ENCODE measurements at places on chromosomes 16 and 17. TPM values are rescaled to one million over a fixed set of nuclear protein-coding genes. Genes with fewer than 3 reads are reported as not detected.

GRCh38 chr17:75842963-75843576, 1.1 kb downstream of the UNC13D start:
- no peak for DNase-seq

GRCh38 chr17:57773557-57773956, 28.5 kb upstream of the CCDC182 start:
- DNase-seq = no peak

GRCh38 chr16:67518676-67519075, 10.0 kb upstream of the RIPOR1 start:
- DNase-seq = no peak

- no peak for DNase-seq
These were observed 19.4 kb upstream of the IRF8 start for GRCh38 chr16:85879549-85879948.

- peak; percentile 40 for DNase-seq
These were observed 383.2 kb upstream of the CCL2 start for GRCh38 chr17:33871720-33872540.

DNA sequence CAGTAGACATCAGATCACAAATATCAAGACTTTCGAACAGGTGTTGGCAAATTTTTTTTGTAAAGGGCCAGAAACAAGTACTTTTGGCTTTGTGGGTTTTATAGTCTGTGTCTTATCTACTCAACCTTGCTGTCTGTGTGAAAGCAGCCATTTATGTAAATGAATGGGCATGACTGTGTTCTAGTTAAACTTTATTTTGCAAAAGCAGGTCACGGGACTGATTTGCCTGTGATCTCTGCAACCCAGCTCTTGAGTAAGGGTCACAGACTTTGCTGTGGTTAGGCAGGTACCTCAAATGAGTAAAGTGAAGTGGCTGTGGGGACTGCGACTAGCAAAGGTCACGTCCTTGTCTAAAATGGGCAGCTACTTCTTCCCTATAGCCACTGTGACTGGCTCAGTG, 136.5 kb downstream of the FTO start:
- no peak for DNase-seq

DNA sequence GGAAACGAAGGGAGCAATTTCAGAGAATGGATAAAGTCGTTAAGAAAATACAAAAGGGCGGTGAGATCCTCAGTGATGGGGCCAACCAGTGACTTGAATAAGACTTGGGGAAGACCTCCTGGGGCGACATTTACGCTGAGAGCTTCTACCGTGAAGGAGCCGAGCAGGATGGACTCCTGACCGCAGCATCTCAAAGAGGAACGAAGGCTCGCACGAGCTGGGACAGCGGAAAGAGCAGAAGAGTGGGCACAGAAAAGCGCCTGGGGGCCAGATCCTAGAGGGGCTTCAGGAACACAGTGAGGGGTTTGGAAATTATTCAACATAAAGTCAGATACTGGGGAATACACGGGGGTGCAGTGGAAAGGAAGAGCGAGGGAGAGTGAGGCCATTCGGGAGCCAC, 17.5 kb downstream of the ZNF750 start:
- DNase-seq = no peak

GRCh38 chr16:54620197-54620596, 310.5 kb upstream of the IRX5 start:
- DNase-seq = no peak

DNA sequence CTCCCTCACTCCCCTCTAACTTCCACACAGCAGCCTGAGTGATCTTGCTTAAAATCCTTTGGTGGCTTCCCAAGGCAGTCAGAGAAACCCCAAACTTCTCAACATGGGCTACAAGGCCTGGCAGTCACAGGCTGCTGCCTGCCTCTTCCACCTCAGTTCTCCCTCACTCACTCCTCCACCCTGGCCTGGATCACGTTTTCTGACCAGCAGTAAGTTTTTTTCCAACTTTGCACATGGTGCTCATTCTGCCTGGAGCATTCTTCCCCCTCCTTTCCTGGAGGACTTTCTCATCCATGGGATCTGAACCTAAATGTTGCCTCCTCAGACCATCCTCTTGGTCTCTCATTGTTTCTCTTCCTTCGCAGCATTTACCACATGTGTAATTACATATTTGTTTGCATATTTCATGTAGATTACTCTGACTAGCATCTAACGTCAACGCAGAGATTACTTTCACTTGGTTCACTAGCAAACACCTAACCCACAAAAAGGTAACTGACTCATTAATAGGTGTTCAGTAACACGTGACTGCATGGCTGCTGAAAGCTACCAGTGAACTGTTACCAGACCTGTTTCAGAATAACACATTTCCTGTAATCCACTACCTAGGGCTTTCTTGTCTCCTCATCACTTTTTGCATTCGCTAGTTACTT, 17.1 kb downstream of the GNA13 start:
- DNase-seq = peak; percentile 86

GRCh38 chr16:52819808-52820207, 232.9 kb downstream of the CHD9NB start:
- no peak for DNase-seq

DNA sequence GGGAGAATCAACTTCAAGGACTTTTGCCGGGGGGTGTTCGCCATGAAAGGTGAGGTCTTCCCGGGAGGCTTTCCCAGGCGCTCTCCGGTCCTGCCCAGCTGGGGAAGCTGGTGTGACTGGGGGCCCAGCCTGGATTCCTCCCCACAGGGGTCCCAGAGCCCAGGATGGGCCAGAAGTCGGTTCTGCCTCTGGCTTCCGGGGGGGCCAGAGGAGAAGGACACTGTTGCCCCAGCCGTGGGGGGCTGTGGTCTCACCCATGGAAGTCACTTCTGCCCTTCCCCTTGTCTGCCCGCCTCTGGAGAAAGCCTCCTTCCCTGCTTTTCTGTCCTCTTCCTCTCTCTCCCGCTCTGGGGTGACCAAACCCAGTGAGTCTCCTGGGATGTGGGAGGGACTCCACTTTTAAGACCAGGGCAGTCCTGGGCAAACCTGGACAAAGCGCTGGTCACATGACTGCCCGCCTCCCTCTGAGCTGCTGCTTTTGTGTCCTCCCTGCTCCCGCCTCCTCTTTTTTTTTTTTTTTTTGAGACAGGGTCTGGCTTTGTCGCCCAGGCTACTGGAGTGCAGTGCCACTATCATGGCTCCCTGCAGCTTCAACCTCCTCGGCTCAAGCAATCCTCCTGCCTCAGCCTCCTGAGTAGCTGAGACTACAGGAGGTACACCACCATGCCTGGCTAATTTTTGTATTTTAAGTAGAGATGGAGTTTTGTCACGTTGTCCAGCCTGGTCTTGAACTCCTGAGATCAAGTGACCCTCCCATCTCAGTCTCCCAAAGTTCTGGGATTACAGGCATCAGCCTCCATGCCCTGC, 40.6 kb downstream of the RAB11FIP4 start:
- DNase-seq = no peak

DNA sequence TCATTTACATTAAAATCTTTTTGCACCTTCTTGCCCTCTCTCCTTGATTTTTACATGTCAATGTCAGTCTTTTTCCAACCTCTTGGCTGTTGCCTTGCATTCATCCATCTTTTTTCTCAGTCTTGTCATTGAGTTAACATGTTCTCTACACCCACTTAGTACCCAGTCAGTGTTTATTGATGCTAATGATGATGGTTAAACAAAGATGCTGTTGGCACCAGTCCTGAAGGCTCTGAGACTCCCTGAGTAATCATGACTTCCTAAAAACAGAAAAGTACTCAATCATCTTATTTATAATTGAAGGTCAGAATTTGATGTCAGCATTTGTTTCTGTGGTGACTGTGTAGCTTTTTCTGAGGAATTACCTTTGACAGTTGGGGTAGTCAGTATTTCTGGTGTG, 104.5 kb downstream of the NLK start:
- no peak for DNase-seq

- DNase-seq = no peak
These were observed 189.7 kb downstream of the SNX29 start for GRCh38 chr16:12166271-12166670.

DNA sequence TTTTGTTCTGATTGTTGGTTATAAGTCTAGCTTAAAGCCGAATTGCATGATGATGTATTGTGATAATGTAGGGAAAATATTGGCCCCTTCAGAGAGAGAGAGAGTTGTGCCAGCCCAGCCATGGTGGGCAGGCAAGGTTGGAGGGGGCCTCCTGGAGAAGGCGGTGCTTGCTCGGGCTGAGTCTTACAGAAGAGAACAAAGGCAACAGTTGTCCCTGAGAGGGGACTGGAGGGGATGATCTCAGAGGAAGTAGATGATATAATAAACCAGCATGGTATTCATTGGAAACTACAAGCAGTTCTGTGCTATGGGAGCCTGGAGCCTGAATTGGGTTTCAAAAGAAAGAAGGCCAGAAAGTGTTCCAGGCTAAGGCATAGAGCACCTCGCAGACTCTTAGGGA, 173.8 kb downstream of the RPTOR start:
- no peak for DNase-seq

GRCh38 chr17:50909765-50910605, 43.8 kb upstream of the TOB1 start:
- DNase-seq = no peak

DNA sequence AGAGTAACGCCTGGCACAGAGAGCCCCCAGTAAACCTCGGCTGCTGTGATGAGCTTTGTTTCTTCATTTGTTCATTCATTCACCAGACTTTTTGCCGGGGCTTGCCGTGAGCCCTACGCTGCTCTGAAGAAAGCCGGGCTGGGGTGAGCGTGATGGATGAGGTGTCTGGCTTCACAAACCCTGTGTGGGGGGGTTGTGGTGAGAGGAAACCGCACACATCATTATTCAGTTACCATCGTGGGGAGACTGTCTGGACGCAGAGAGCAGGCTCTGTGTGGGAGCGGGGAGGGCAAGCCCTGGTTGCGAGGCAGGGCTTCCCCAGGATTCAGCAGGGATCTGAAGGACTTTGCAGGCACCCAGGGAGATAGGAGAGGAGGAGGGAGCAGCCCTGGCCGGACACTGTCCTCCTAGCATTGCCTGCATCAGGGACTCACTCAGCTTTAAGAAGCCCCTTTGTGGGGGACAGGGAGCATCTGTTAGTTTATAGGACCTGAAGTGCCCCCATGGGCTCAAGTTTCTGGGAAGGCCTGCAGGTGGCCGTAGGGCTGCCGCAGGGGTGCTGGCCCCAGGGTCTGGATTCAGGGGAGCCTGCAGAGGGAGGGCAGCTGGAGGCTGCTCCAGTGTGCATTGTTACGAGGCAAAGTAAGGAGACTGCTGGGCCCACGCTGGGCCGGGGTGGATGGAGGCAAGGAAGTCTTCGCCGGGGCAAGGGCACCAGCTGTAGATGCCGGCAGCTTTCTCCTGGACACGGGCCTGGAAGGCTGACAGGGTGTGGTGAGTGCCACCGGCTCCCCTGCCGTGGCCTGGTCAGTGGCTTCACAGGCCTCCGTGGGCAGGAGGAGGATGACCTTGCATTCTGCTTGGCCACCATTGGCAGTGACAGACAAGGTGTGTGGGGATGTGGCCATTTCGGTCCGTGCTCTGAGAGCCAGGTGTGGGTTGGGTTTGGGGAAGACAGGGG, 334.5 kb downstream of the SEC14L1 start:
- peak; percentile 85 for DNase-seq

GRCh38 chr16:52742608-52743170, 195.7 kb upstream of the TOX3 start:
- DNase-seq = no peak

DNA sequence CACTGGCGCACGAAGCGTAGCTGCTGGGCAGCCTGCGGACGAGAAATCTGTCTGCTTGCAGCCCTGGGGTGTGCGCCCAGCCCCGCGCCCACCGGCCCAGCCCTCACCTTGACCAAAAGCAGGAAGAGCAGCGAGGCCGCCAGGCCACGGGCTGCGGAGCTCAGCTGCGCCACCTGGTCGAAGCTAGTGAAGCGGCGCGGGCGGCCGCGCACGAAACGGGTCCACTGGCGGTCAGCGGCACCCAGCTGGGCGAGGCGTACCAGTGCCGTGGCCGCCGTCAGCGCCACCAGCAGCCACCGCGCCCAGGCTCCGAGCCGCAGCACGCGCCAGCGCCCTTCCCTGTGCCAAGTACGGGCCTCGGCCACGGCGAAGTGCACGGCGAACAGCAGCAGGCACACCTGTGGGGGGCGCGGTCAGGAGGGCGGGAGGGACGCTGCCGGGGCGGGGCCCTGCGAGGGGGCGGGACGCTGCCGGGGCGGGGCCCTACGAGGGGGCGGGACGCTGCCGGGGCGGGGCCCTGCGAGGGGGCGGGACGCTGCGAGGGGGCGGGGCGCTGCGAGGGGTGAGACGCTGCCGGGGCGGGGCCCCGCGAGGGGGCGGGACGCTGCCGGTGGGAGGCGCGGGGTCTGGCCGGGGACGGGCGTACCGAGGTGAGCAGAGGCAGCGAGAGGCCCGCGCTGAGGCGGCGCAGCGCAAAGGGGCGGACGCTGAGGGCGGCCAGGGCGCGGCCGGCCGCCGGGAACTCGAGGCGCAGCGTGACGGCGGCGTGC, 43.2 kb downstream of the TSC2 start:
- no peak for DNase-seq

DNA sequence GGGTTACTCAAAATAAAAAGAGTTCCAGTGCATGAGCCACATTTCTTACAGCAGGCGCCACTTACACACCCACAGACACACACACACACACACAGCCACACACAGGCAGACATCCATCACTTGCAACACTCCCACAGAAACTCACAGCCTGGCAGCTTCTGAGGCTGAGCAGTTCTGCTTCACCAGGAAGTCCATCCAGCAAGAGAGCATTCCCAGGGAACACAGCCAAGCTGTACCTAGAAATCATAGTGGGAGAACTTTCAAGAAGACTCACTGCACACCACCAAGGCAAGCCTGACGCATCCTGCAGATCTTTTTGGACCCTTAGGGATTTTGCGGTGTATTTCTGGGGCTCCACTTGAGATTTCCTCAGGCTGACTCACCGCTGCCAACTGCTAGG, 140.9 kb upstream of the WSB1 start:
- DNase-seq = no peak

- no peak for DNase-seq
These were observed 425.8 kb upstream of the CDH5 start for GRCh38 chr16:65940711-65941110.

GRCh38 chr16:61024180-61024900, 1011.9 kb downstream of the CDH8 start:
- DNase-seq = no peak

GRCh38 chr16:64132759-64133361, 989.0 kb downstream of the CDH11 start:
- DNase-seq = no peak

The TPSB2 gene
- not detected for total RNA-seq

The CORO7 gene
- total RNA-seq = 10.7 TPM

The NLRC3 gene
- total RNA-seq = 0.11 TPM

The CMTM3 gene
- total RNA-seq = 40.7 TPM

The SNF8 gene
- 50.5 TPM for total RNA-seq

The TNS4 gene
- 608 TPM for total RNA-seq

The RUNDC3A gene
- total RNA-seq = 1.3 TPM

The AXIN2 gene
- total RNA-seq = not detected

The DNAI2 gene
- not detected for total RNA-seq

The OGFOD1 gene
- 78.8 TPM for total RNA-seq

The CCDC92B gene
- not detected for total RNA-seq

The CCL16 gene
- not detected for total RNA-seq

The TMEM88 gene
- total RNA-seq = 0.17 TPM

Data from mammary epithelial cell (primary cell).